ENCODE measurements at places on chromosomes 11 and 22.

- no peak for DNase-seq
Measured at GRCh38 chr11:103883291-103883690, 153.1 kb upstream of the DDI1 start.

GRCh38 chr11:81036168-81036870 lies 1595.5 kb upstream of the TENM4 start:
- no peak for DNase-seq

GRCh38 chr11:34346551-34346950 lies 11.3 kb downstream of the ABTB2 start:
- DNase-seq = no peak

GRCh38 chr11:102716527-102716926 lies 8.2 kb downstream of the MMP8 start:
- no peak for DNase-seq

GRCh38 chr11:93857413-93858120 lies 7.1 kb upstream of the VSTM5 start:
- no peak for DNase-seq

GRCh38 chr11:30244265-30244664 lies 13.5 kb downstream of the FSHB start:
- DNase-seq = no peak
